LNCaP clone FGC (cell line): ENCODE measurements at places on chromosomes 7 and 10.

- no peak for DNase-seq
Observed at GRCh38 chr7:41311301-41311700, 391.6 kb downstream of the INHBA start.

DNA sequence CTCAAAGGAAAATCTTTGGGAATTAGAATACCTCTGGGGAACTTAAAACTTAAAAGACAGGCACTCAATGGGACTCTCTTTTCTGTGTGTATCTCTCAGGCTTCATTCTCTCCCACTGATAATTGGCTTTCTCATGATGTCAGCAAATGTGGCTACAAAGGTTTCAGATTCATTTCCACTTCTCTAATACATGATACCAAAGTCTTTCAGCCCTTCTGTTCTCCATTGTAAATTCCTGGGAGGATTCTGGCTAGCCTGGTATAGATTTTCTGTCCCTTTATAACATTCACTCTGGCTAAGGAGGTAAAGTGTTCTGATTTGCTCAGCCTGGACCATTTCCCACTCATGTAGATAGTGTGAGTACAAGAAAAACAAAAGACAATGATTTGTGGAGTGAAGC, 606.2 kb downstream of the PCDH15 start:
- DNase-seq: no peak

GRCh38 chr10:102627291-102627735, 17.0 kb upstream of the TRIM8 start:
- DNase-seq: no peak

DNA sequence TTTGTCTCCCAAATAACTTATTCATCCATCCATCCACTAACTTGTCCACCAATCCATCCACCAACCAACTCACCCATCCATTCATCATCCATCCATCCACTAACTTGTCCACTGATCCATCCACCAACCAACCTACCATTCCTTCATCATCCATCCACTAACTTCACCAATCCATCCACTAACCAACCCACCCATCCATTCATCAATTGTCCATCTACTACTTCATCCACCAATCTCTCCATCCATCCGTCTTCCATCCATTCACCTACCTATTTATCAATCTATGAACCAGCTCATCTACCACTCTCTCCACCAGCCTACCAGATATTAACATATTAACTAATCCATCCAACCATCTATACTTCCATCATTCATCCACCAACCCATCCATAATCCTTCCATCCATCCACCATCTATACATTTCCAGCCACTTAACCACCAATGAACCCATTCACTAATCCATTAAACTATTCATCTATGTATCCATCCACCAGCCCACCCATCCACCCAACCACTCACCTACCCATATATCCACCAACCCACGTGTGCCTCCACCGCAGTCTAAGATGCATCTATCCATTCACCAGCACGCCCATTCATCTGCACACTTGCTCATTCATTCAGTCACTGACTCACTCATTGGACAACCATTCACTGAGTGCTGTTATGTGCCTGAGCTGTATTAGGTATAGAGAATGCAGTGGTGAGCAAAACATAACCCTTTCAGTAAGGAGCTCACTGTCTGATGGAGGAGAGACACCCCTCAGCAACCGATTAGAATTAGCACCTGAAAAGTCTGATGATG, 19.8 kb upstream of the TBL2 start:
- DNase-seq: no peak

DNA sequence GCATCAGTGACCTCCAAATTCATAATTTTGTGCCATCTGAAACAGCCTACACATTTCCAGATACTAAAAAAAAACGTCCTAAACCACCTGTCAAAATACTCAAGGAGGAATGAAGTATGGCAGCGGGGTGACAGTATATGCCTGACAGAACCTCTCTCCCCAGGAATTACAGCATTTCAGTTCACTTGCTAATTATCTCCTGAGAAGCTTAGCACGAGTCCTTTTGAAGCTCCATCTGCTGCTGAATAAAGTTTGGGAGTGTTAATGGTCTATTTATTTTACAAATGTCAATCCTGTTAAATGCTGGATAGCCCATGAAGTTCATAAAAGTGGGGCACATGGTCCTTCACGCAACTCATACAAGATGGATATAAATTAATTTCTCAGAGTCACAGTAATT, 29.4 kb upstream of the ANLN start:
- no peak for DNase-seq

DNA sequence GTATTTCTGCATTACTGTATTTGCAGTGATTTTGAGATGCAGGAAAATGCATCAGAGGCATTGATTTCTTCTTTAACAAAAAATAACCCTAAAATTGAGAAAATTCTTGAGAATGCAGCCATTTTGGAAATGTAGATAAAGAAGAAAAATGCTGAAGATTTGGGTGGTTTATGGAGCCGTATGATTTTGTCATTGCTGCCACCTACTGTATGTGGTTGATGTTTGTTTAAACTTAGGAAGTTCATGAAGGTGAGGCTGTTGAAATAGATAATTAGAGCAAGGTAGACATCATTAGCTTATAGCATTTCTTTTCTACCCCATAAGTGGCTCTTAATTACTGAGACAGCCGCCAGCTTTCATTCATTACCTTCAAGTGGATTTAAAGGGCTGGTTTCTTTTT, 92.1 kb upstream of the SAMD8 start:
- DNase-seq: no peak

DNA sequence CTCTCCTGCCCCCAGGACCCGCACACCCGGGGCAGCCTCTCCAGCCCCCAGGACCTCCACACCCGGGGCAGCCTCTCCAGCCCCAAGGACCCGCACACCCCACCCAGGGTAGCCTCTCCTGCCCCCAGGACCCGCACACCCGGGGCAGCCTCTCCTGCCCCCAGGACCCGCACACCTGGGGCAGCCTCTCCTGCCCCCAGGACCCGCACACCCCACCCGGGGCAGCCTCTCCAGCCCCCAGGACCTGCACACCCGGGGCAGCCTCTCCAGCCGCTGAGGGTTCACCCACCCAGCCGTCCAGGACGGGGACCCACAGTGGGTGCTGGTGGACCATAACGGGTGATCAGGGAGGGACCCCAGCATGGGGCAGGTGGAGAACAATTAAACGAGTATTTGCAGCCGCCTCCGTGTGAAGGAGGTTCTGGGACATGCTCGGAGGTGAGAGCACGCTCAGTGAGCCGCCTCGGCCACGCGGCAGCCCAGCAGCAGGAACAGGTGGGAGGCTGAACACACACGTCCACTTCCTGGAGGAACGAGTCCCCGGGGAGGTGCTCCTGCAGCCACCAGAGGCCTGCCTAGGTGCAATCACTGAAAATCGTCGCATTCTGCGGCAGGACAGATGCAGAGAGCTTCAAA, 107.9 kb downstream of the PDGFA start:
- DNase-seq: no peak

- no peak for DNase-seq
Observed at GRCh38 chr7:31767686-31768358, 80.8 kb downstream of the PPP1R17 start.

- DNase-seq: peak; percentile 46
Observed at GRCh38 chr7:26603631-26604030, 260.8 kb downstream of the SKAP2 start.

DNA sequence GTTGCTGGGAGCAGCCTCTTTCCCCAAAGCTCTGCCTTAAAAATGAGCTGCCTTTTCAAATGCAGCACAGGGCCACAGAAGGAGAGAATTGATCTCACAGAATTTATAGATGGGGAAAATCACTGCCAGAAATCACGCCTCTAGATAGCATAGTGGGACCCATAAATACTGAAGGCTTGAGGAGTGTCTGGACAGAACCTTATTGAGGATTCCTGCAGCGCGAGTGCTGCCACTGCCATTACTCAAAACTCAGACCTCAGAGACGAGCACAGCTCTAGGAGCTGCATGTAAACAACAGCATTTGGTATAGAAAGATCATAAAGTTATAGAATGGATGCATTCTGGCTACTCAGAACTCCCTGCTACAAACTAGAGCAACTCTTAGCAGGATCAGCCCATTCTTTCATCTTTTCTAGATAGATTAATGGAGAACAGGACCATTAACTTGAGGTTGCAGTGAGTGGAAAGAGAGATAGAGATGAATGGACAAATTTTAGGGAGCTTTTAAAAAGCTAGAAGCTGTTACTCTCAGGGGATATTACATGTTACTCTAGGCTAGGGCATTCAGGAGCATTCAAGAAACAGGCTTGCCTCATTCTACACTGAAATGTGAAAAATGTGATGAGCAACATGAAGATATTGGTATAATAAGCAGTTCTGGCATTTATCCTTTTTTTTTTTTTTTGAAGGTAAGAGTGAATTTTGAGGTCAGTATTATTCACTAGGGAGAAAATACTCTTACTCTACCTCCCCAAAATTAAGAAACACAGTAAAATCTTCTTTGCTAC, 267.2 kb upstream of the SLC26A5 start:
- DNase-seq: no peak

DNA sequence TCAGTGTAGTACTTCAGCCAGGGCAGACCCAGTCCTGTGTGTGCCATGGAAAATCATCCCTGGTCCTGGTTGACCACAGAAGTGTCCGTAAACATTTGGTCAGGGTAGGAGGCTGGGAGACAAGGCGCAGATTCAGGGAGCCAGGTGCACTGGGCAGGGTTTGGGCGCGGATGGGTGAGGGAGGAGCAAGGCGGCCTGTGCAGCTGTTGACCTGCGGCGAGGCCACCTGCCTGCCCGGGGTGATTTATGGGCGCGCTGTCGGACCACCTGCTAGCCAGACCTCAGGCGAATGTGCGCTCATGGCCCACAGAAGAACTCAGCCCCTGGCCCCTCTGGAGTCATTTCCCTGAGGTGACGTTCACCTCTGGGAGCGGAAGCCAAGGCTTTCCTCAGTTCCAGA, 6.6 kb downstream of the SFRP5 start:
- no peak for DNase-seq

GRCh38 chr10:126576336-126576735, 94.2 kb downstream of the C10orf90 start:
- DNase-seq: no peak

DNA sequence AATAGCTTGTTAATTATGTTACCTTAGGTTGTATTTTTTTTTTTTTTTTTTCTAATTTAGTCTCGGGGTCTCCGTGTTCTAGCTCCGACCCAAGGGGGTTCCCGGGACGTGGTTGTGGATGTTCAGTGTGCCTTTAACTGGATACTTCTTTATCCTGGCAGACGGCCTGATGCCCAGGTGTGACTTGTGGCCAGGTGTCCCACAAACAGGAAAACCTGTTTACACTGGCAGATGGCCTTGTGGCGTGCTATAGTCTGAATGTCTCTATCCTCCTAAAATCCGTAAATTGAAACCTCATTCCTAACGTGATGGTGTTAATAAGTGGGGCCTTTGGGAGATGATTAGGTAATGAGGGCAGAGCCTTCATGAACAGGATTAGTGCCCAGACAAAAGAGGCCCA, 546.4 kb upstream of the C7orf33 start:
- DNase-seq: peak; percentile 26

DNA sequence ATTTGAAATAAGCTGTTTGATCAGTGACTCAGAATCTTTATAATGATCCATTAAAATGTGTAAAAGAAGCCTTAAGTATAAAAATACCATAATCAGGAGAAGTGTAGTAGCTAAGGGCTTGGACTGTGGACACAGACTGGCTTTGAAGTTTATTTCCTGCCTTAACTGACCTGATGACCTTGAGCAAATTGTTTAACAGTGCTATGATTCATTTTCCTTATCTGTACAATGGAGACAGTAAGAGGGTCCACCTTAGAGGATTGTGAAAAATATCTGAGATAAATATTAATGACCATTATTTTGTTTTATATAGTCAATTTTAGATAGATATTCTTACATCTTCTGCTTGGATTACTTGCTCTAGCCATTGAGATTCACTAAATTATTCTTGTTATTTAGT, 13.3 kb upstream of the RPA3 start:
- DNase-seq: no peak

DNA sequence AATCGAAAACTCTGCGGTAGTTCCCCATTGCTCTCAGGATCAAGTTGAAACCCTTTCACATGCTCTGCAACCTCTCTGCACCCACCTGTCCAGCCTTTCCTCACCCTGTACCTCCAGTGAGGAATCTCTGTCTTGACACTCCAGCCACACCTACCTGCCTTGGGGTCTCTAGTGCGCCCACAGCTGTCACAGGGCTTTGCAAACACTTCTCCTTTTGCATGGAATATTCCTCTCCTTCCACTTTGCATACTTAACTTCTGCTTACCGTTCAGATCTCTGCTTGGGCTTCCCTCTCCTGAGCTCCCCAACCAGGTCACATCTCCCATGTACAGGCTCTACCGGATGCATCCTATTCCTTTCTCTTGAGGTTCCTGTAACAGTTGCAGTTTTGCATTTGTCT, 6.6 kb upstream of the ZYX start:
- no peak for DNase-seq

DNA sequence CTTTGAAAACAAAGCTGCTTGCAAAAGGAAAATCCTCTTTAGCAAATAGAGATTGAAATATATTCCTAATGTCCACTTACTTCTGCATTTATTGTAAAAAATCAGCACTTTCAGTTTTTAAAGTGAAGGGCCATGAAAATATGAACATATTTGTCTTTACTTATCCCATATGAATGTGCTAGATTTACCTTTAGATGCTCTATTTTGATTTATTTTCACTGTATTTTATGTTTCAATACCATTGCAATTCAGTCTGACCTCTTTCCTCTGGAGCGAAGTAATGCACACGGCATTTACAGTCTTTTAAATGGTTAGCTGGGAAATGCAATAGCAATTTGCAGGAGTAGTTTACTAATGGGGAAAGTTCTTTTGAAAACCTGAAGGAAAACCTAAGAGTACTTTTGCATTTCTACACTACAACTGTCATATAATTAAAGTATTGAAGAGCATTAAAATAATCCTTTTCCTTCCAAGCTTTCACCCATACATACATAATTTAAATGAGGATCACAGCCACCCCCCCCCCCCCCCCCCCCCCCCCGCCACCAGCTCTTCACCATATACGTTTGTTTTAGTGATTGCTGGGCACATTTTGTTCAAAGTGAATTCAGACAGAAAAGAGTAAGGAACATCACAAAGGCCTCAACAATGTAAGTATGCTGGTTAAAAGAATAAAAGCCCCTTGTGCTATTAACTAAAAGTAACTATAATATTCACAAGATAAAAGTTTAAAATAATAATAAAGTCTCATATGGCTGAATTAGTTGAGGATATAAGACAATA, 3.5 kb downstream of the SKIDA1 start:
- no peak for DNase-seq

DNA sequence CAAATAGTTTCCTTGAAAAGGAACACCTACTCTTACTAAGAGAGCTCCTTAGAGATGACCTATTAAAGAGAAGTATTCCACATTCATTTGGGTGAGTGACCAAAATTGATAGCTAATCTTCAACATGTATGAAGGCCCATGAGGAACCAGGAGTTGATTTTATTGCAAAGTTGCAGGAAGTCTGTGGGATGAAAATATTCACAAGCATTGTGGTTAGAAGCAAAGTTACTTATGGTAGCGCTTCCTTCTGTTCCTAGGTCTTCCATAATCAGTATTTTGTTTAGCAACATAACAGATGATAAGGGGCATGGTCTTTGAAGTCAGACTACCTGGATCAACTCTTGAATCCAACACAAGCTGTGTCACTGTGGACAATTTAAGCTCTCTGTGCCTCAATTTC, 164.5 kb downstream of the DGKB start:
- DNase-seq: no peak

- no peak for DNase-seq
Observed at GRCh38 chr7:127996253-127997071, 34.8 kb downstream of the LRRC4 start.

- no peak for DNase-seq
Observed at GRCh38 chr7:75866114-75866488, 12.7 kb upstream of the RHBDD2 start.
